Central memory CD8-positive, alpha-beta T cell (primary cell): ENCODE measurements at places on chromosomes 7 and 10.

- DNase-seq = no peak
Observed at GRCh38 chr10:33862536-33863105, 528.2 kb upstream of the NRP1 start.

DNA sequence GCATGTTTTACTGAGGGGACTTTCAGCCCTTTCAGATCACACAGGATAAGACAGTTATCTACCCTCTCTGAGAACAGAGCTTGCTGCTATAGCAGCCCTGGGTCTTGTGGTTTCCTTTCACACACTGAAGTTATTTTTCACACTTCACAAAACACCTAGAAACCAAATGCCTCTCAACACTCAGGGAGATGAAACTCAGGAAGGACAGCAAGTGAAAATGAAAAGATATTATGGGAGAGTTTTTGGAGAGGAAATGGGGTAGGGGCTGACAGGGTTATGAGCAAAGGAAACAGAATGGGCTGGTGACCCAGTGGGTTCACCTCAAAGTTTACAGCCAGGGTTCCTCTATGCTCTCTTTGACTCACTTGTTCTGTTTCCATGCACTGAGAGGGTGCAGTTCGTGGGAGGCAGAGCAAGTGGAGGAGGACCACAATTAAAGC, 17.0 kb upstream of the GIMAP2 start:
- peak; percentile 64 for DNase-seq

DNA sequence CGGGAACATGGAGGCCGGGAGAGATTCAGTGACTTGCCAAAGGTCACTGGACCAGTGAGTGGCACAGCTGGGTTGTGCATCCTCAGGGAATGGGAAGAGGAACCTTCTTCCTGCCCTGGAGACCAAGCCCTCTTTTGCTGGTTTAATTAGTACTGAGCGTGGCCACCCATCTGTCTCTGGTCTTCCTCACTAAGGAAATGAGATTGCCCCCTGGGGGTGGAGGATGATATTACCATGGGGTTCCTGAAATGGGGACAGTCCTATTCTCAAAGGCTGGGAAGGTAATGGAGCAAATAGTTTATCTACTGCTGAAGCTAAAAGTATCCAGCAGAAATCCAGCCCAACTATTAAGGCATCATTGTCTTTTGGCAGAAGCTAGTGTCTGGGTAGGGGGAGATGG, 98.6 kb upstream of the FGFR2 start:
- no peak for DNase-seq

- DNase-seq = no peak
Observed at GRCh38 chr7:6179620-6180343, 92.6 kb downstream of the CYTH3 start.

DNA sequence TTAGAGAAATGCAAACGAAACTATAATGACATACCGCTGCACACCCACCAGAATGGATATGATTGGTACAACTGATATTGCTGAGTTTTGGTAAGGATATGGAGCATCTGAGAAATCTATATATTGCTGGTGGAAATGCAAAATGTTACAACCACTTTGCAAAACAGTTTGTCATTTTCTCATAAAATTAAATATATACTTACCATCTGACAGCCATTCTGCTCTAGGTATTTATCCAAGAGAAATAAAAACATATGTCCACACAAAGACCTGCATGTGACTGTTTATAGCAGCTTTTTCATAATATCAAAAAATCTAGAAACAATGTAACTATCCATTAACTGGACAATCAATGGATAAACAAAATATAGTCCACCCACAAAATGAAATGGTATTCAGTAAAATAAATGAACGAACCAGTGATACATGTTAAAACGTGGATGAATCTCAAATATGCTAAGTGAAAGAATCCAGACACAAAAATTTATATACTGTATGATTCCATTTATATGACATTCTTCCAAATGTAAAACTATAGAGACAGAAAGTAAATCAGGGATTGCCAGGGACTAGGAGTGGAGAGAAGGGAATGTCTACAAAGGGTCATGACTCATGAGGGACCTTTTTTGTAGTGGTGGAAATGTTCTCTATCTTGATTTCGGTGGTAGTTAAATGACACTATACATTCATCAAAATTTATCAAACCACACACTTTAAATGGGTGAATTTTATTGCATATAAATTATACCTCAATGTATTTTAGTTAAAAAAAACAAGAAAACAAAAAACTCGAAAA, 312.0 kb upstream of the GLI3 start:
- DNase-seq = no peak

GRCh38 chr10:87771871-87772500, 46.0 kb downstream of the ATAD1 start:
- no peak for DNase-seq

- no peak for DNase-seq
Observed at GRCh38 chr10:77711683-77712049, 74.1 kb upstream of the KCNMA1 start.

GRCh38 chr7:44965441-44965903, 13.3 kb downstream of the MYO1G start:
- DNase-seq = no peak

DNA sequence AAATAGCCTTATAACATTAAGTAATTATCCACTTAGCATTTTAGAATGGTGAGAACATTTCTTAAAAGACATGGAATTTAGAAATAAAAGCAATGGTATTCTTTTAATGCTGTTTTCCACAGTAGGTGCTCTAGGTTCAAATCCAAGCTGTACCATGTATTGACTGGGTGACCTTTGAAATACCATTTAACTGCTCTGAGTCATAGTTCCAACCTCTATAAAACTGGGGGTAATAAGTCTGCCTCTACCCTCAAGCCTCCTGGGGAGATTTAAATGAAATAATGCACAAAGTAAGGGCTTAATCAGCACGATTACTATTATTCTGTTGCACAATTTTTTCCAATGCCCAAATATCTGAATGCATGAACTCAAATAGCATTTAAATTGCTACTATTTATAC, 236.4 kb upstream of the CCDC6 start:
- DNase-seq = no peak

DNA sequence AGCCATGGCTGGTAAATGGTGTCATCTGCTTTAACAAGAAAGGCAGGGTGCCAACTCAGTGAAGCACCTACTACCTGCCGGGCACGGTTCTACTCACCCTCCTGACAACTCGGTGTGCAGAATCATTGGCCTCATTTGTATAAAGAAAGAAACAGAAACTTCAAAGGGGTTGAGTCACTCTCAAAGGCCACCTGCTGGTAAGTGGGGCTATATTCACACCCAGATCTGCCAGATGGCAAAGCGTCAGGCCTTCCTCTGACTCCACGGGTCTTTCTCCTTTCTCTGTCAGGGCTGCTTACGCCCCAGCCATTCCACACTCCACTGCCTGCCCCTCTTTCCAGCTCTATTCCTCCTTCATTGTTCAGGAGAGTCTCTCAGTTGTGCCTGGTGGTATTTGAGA, 309.2 kb downstream of the GFRA1 start:
- DNase-seq = no peak

- DNase-seq = no peak
Observed at GRCh38 chr7:41979834-41980307, 257.1 kb downstream of the GLI3 start.

DNA sequence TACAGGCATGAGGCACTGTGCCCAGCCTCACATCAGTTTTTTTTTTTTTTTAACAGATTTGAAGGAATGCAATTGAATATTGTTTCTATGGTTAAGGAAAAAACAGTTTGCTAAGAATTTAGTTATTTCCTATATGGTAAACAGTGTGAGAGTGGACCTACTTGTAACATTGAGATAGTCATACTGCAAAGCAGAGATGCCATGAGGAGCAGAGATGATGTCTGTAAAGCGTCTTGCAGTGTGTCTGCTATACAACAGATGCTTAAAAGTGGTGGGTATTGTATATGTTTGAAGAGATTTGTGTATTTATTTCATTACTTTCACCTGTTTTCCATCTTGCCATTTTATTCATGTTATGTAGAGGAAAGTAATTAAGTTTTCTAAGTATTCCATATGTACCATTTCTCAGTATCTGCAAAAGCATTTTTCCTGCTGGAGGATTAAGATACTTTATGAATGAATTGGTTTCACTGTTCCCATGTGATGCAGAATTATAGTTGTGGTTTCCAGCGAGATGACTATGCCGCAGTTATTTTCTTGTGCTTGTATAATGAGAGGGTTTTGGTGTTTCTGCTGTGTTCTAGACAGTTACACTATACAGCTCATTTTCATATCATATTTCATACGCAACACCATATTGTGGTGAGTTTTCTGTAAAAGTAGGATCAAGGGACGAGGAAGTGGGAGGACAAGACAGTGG, 26.6 kb downstream of the TET1 start:
- no peak for DNase-seq

DNA sequence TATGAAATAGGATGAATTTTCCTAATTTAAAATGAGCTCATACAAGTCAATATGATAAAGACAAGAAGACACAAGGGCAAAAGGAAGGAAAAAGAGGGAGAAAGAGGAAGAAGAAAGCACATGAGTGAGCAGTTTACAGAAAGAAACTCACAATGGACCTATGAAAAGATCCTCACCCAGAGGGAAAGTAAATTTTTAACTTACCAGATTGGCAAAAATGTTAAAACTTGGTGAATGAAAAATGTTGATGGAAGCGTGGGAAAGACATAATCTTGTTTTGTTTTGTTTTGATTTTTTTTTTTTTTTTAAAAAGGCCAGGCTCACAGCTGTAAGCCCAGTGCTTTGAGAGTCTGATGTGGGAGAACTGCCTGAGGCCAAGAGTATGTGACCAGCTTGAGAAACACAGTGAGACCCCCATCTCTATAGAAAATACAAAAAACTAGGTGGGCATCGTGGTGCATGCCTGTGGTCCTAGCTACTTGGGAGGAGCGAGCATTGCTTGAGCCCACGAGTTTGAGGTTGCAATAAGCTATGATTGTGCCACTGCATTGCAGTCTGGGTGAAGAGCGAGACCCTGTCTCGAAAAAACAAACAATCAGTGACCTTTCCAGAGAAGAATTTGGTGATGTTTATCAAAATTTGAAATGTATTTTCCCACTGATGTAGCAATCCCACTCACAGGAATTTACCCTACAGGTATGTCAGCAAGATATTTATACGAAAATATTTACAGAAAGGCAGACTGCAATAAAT, 152.9 kb upstream of the ASAH2 start:
- no peak for DNase-seq

DNA sequence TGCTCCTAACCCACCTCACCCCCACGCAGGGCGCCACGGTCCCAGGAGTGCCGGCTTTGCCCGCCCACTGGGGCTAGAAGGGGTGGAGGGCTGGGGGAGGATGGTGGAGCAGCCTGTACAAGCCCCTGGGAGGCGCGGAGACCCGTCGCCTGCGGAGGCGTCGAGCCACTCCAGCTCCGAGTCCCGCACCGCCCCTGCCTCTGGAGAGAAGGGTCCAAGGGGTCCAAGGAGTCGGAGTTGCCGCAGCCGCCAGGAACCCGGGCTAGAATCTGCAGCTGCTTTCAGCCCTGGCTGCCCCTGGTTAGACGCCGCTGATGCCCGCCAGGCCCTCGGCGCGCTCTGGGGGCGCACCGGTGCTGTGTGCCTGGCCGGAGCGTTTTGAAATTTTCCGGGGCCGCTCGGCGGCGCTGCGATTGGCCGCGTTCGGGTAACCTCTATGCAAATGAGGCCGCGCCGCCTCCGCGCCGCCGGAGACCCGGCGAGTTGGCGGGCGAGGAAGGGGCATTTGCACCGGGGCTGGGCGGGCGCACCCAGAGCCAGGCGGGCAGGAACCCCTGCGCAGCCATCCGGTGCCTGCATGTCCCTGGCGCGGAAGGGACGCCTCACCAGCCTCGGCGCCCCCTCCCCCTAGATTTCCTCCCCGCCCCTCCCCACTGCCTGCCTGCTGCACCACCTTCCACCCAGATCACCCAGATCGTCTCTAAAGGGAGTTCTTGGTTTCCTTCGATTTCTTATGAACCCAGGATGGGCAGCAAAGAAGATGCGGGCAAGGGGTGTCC, at the start of gene HMX2:
Gene HMX2, plus strand, starts transcription at position 502 of the 779 bp plus-strand sequence. Its CDS starts 243 bp downstream, at position 745.
- no peak for DNase-seq

DNA sequence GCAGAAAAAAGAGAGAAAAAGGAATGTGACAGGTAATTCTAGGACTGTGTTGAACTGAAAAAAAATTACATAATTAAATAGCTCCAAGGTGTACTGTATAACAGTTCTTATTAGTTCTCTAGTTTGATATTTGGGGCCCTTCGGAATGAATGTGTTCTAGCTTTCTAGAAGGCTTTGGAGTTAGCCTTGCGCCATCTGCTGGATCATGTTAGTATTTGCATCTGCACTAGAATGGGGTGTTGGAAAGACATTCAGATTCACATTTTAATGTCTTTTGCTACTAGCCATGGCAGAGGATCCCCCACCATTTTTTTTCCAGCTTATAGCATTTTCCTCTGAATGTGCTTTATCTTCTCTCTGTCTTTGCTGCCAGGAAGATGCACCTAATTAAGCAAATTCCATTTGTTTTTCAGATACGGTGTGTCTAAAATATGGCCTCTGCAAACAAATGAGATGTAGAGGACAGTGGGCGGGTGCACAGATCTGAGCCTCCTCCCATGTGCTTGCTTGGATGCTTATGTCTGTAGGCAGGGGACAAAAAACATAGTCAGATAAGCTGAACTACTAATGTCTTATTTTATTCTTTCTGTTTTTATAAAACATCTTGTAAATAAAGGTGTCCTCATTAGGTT, 238.5 kb downstream of the PHF14 start:
- peak; percentile 13 for DNase-seq

GRCh38 chr10:99658622-99659030, 683 bp upstream of the ENTPD7 start:
- no peak for DNase-seq

DNA sequence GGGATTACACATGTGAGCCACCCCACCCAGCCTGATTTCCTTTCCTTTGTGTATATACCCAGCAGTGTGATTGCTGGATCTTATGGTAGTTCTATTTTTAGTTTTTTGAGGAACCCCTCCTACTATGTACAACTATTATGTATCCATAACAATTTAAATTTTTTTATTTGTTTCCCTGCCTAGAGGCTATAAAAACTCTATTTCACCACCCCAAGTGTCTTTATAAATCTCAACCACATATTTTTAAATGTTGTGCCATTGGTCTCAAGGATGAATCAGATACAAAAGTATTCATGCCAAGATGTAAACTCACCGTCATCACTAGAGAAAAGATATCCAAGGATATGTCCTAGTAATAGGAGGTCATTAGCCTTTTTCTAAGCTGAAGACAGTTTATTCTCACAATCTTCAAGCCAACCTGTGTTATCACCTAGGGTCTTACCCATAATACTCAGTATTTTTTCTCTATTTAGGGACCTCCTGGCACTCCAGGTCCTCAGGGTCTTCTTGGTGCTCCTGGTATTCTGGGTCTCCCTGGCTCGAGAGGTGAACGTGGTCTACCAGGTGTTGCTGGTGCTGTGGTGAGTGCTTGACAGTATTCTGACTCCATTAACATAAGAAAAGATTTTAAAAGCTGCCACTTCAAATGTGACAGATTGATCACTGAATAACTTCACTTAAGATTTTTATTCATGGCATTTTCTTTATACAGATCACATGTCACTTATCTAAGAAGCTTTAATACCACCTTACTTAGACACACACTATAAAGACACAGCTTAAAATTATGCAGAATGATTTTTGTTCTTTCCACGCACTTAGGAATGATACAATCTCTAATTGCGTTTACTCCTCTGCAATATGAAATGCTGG, 29.4 kb downstream of the COL1A2 start:
- DNase-seq = no peak

GRCh38 chr10:125300937-125301336, 140.6 kb upstream of the CTBP2 start:
- no peak for DNase-seq

GRCh38 chr10:76451911-76452310, 1020.5 kb downstream of the LRMDA start:
- no peak for DNase-seq
